ENCODE measurements at places on chromosomes 1 and 21.

GRCh38 chr1:207831517-207832327 is 79.2 kb downstream of the CD34 start:
- no peak for DNase-seq

GRCh38 chr1:209863766-209864485 is 36.2 kb downstream of the UTP25 start:
- no peak for DNase-seq

GRCh38 chr1:226019572-226019971 is 20.4 kb upstream of the SDE2 start:
- no peak for DNase-seq

GRCh38 chr1:50208756-50209155 is 100.0 kb downstream of the ELAVL4 start:
- DNase-seq: no peak

GRCh38 chr21:33977721-33978369 is 62.2 kb upstream of the ATP5PO start:
- no peak for DNase-seq

GRCh38 chr1:24070821-24071393 is 41.0 kb downstream of the MYOM3 start:
- DNase-seq: peak; percentile 63

DNA sequence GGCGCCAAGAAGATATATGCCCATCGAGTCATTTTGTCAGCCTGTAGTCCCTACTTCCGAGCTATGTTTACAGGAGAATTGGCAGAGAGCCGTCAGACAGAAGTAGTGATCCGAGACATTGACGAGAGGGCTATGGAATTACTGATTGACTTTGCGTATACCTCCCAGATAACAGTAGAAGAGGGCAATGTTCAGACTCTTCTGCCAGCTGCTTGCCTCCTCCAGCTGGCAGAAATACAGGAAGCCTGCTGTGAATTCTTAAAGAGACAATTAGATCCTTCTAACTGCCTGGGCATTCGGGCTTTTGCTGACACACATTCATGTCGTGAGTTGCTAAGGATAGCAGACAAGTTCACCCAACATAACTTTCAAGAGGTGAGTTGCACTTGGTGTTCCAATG is 19.1 kb downstream of the KLHL20 start:
- DNase-seq: no peak

- no peak for DNase-seq
These were observed 45.9 kb downstream of the SYT6 start for GRCh38 chr1:114107474-114108435.

- peak; percentile 77 for DNase-seq
These were observed 26.6 kb downstream of the DDAH1 start for GRCh38 chr1:85438353-85438752.

- peak; percentile 56 for DNase-seq
These were observed 29.3 kb downstream of the SLC66A1 start for GRCh38 chr1:19341201-19342061.

GRCh38 chr1:11730429-11730891 is 5.5 kb upstream of the AGTRAP start:
- no peak for DNase-seq

DNA sequence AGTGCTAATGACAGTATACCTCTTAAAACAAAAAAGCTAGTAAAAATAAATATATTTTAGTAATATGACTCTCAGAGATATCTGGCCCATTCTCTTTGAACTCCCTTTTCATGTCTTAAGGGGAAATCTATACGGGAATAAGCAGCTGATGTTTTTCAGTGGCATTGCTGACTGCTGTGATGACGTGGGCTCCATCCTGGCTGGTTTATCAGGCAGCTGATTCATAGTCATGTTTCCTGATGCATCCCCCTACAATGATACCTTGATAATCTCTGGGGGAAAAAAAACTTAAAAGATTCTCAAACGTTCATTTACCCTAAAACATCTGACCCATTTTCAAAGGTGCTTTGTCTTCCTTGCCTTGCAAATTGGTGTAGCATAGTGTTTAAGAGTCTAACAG is 53.8 kb downstream of the ABCA4 start:
- peak; percentile 58 for DNase-seq

GRCh38 chr1:7786795-7787194 is 2.7 kb downstream of the PER3 start:
- no peak for DNase-seq

- DNase-seq: peak; percentile 69
These were observed 9.2 kb upstream of the OVGP1 start for GRCh38 chr1:111436726-111437125.

DNA sequence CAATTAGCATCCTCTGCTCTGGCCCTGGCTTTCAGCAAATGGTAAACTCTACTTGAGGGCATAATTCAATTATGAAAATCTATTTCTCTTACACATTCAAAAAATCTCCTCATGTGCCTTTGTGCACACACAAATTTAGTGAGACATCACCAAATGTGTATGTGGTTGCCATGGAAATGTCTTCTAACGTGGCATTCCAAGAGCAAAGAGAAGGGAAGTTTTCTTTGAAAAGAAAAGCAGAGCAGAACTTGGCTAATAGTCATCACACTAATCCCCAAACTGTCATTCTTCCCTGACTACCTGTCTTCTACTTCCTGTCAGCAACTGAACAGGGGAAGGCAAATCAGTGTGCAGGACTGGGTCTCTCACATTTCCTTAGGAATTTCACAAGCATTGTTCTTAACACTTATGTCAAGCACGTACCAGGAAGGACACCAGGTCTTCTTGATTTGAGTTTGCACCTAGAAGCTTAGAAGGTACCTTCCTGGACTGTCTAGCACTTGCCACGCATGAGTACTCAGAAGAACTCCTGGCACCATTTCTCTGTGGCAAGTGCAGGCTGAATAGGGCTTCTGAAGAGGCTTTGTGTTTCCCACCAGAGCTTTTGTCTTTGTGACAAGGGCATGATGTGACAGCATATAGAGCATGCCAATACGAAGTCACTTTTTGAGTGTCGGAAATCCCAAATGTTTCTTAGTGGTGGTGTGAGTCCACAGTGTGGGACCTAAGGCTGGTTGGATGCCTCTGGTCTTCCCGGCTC is 32.3 kb downstream of the MAN1C1 start:
- no peak for DNase-seq

- no peak for DNase-seq
These were observed 81.6 kb upstream of the IVNS1ABP start for GRCh38 chr1:185398599-185398998.

- DNase-seq: peak; percentile 56
These were observed 1.8 kb downstream of the ATP2B4 start for GRCh38 chr1:203628201-203629015.

GRCh38 chr1:38444770-38445442 is 398.3 kb upstream of the POU3F1 start:
- no peak for DNase-seq

DNA sequence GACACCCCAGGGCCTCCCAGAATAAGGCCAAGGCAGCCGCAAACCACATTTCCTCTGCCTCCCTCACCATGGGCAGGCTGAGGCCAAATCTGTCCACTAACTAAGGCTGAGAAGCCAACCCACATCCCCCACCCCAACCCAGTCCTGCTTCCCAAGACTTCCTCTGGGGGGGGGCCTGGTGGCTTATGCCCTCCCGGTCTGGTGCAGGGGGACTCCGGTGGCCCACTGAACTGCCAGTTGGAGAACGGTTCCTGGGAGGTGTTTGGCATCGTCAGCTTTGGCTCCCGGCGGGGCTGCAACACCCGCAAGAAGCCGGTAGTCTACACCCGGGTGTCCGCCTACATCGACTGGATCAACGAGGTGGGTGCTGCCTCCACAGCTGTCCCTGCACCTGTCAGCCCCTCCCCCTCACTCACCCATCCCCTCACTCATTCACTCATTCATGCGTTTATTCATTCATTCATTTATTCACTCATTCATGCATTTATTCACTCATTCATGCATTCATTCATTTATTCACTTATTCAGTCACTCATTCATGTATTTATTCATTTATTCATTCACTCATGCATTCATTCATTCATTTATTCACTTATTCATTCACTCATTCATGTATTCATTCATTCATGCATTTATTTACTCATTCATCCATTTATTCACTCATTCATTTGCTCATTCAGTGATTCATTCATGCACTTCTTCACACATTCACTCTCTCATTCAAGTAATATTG is 7.3 kb downstream of the CTRC start:
- no peak for DNase-seq

DNA sequence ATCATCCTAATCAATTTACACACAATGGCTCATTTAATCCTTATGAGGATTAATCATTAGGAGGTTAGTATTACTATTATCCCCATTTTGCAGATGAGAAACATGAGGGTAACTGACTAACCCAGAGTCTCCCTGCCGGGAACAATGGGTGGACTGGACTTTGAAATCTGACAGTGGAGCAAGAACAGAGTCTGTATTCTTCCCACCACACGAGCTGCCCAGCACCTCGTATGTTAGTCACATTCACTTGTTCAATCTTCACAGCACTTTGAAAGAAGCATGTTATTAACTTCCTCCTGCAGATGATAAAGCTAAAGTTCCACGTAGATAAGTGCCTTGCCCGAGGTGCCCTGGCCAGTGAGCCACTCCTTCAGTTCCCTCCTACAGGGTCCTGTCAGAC is 12.4 kb downstream of the C8B start:
- DNase-seq: no peak

GRCh38 chr1:192826791-192827546 is 18.1 kb downstream of the RGS2 start:
- no peak for DNase-seq

GRCh38 chr1:161954466-161954865 is 69.2 kb downstream of the OLFML2B start:
- peak; percentile 17 for DNase-seq

- DNase-seq: no peak
These were observed at the start of gene CR1 for GRCh38 chr1:207495801-207496792. CR1 (plus strand) TSS chr1:207496157; CDS start chr1:207496268, 111 bp downstream.

- peak; percentile 80 for DNase-seq
These were observed at the start of gene OLFML2B for GRCh38 chr1:162023547-162024501. OLFML2B (minus strand) TSS chr1:162023869; CDS start chr1:162023430, 439 bp downstream.

GRCh38 chr21:42003051-42003461 is 7.1 kb downstream of the ZBTB21 start:
- DNase-seq: peak; percentile 50

GRCh38 chr1:54391450-54392209 is 14.6 kb downstream of the SSBP3 start:
- no peak for DNase-seq

DNA sequence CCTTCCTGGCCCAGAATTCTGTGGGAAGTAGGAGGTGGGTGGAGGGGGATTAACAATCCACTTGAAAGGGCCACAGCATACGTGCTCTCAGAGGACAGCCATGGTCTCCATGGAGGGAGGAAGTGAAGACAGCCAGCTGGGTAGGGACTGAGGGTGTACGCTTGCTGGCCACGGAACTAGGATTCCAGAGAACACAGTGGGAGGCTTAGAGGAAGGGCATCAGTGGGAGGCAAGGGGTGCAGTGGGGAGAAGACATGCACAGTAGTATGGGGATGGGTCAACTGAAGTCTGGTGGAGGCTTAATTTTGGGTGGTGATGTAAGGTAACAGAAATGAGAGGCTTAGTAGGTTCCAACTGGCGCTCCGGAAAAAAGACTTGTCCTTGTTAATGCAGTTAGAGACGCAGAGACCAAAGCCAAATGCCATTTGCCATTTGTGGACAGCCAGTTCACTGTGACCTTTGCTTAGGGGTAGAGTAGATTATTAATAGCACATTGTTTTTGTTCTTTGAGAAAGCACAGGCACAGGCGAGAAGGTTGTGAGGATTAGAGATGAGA is 103.0 kb downstream of the ZSCAN20 start:
- no peak for DNase-seq

DNA sequence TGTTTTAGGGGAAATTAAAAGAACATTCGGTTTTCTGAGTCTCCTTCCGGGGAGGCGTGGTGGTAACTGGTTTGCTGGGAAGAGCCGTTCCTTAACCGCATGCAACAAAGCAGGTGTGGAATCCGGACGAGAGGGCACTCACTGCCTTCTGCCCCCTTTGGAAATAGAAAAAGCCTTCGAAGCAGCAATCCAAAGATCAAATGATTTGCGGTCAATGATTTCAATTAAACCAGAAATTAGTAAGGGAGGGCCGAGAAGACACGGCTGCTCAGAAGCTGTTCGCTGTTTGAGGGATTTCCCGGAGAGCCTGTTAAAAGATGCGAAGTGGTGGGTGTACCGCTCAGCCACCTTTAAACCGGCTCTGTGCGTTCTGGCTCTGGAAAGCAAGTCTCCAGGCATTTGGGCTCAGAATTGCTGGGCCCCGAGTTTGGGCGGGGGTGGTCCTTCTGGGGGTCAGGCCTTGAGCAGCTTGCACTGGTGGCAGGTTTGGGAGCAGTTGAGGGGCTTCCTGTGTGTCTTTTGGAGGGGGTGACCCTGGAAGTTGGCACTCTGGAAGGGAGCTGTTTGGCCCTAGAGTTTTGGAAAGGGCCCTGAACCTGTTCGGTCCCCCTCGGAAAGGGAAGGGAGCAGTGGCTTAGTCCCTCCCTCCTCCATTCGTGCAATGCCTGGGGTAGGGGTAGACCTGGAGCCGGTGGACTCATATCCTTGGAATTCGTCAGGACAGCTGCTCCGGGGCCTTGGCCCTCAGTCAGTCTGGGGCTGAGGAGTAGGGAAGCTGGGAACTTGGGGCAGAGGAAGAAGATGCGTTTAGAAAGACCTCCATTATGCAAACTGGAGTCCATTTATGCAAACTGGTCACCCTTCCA is 3.1 kb downstream of the SIM2 start:
- DNase-seq: no peak

- peak; percentile 40 for DNase-seq
These were observed 10.7 kb upstream of the ELOA start for GRCh38 chr1:23732363-23733224.

- DNase-seq: no peak
These were observed 7.5 kb upstream of the IGSF5 start for GRCh38 chr21:39737376-39738000.

DNA sequence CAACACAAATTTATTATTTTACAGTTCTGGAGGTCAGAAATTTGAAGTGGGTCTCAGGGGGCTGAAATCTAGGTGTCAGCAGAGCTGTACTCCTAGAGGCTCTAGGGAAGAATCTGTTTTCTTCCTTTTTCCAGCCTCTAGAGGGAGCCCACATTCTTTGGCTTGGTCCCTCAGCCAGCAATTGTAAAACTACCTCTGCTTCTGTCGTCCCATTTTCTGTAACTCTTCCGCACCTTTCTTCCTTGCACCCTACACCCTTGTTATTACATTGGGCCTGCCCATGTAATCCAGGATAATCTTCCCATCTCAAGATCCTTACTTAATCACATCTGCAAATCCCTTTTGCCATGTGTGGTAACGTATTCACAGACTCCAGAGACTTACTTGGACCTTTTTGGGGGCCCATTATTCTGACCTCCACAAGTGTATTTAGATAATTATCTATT is 24.8 kb upstream of the THEM4 start:
- peak; percentile 62 for DNase-seq

- peak; percentile 14 for DNase-seq
These were observed 18.4 kb upstream of the TSPAN2 start for GRCh38 chr1:115107516-115108260.
